ENCODE measurements at places on chromosomes 12 and 14. TPM values are rescaled to one million over a fixed set of nuclear protein-coding genes. Genes with fewer than 3 reads are reported as not detected.
A peak's percentile ranks its signal among the peaks of the same experiment; 100 is the strongest.

The KRT6A gene
- polyA plus RNA-seq: not detected

- no peak for DNase-seq
Measured at GRCh38 chr12:66217342-66217917, 28.4 kb downstream of the IRAK3 start.

GRCh38 chr12:95740751-95741150 is 49.8 kb downstream of the NTN4 start:
- DNase-seq: peak; percentile 22

The SLC10A1 gene
- polyA plus RNA-seq: not detected

DNA sequence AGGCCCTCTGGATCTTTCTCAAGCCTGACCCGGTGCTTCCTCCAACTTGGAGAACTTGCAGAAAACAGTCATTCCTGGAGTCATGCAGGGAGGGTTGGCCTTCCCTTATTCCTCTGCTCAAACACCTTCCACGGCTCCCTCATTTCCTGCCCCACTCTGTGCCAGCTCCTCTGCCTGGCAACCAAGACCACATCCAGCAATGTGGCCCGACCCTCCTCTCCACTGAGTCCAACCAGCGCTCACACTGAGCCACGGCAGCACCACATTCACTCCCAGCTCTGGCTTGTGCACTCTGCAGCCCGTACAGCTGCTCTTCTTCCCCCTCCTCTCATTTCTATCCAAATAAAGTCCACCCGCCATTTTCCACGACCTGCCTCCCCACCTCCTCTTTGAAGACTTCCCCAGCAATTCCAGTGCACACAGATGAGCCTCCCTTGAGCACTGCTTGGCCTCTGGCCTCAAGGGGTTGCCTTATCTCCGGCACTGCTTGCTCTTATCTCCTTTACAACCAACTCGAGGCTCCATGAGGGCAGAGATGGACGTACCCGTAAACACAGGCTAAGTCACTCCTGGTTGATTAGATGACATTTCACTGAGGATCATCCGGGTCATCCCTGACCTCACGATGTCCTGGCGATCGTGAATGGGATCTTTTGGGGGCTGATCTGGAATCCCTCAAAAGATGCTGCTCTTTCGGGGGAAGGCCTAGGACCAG is 5.4 kb downstream of the PGF start:
- DNase-seq: no peak

DNA sequence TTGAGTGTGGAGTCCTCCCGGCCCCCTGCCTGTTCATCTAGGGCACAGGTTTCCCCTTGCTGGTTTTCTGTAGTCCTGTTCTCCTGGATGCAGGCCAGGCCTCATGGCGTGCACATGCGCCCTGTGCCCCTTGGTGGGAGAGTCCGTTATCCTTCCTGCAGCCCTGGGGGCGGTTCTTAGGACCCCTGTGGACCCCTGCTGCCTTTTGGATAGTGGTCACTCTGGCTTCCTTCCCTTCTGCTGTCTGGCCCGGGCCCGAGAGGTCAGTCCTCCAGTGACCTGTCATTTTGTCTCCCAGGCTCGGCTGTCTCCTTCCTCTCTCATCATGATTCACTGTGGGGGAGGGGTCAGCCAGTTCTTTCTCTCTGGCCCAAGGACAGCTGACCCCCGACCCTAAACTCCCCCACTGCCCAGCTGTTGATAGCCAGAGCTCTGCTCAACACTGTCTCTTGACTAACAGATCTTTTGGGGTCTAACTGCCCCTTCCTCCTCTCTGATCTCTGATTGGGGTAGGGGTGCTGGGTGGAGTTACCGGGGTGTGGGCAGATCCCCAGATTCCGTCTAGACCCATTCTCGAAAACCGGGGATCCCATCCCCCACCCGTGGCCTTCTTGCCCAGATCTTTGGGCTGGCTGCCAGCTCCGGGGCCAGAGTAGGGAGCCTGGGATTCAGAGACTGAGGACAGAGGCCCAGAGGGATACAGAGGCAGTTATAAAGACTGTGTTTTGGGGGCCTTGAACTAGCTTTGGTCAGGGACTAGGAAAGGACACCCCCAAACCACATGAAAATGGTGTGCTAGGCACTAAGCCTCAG is 7.0 kb downstream of the CCND2 start:
- DNase-seq: peak; percentile 29

- DNase-seq: peak; percentile 29
Measured at GRCh38 chr14:100587086-100587762, at the start of gene BEGAIN. TSS of gene BEGAIN (minus strand) at chr14:100587417. CDS start at chr14:100587290, 127 bp downstream.

DNA sequence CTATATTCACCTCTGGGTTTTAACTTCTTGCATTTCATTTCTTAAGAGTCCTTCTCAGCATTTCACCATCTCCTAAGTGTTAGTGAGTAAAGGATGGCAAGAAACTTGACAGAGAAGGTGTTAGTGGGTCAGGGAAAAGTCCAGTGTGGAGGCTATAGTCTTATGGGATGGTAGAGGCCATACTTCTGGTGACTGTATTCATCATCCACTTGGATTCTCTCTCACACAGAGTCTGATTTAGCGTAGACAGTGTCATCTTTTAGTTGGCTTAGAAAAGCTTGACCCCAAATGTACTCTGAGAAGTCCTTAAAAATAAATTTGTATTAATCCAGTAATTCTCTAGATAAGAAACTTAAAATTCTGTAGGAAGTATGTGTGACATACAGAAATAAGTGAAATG is 232.4 kb upstream of the FBXO33 start:
- DNase-seq: no peak

- no peak for DNase-seq
Measured at GRCh38 chr14:75077794-75078193, 8.4 kb downstream of the ZC2HC1C start.

- DNase-seq: peak; percentile 30
Measured at GRCh38 chr12:39692258-39692853, 72.8 kb upstream of the ABCD2 start.

GRCh38 chr14:57811998-57812546 is 53.8 kb downstream of the SLC35F4 start:
- DNase-seq: no peak

DNA sequence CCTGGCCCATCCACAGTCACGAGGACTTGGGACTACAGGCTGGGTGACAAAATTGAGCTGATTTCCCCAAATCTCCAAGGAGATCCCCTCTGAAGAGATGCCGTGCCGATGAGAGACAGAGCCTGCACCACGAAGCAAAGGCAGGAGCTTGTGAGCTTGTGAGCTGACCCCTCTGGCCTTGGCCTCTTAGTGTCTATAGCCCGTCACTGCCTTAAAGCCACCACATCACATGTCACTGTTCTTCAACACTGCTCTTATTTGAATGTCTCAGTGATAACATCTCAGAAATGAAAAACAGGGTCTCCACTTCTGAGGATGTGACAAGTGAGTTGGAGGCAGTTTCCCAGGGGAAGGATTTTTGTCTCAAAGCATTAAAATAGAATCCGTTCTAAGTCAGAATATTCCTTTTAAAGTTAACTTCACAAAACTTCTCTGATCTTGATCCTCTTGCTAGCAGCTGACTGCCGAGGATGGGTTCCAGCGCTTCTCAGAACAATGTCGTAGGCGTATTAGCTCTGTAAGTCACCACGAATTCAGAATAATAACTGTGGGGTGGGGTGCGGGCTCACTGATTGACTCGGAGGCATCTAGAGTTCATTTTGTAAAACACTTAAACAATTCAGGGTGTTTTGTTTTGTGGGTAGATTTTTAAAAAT is 37.5 kb downstream of the CHST11 start:
- peak; percentile 26 for DNase-seq

The SERPINA9 gene
- polyA plus RNA-seq: not detected

DNA sequence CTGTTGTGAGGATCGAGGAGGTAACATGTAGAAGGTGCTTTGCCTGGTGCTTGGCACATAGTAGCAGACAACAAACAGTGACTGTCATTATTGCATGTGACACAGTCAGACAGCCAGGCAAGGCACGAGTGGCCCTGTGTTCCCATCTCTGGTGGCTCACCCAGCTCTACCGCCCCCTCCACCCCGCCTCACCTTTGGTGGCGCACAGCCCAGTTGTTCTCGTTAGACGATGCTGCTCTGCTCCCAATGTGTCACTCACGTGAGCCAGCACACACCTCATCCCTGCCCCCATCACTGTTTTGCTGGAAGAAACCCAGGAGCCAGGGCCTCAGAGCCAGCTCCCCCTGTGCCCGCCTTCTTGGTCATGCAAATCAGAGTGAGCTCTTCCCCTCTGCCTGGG is 113.3 kb downstream of the CALM1 start:
- DNase-seq: peak; percentile 37

The SLC39A5 gene
- not detected for polyA plus RNA-seq

The RDH12 gene
- 0.63 TPM for polyA plus RNA-seq

GRCh38 chr12:121992059-121992879 is 29.4 kb upstream of the BCL7A start:
- no peak for DNase-seq

- no peak for DNase-seq
Measured at GRCh38 chr12:101727098-101727497, 12.2 kb downstream of the SYCP3 start.

DNA sequence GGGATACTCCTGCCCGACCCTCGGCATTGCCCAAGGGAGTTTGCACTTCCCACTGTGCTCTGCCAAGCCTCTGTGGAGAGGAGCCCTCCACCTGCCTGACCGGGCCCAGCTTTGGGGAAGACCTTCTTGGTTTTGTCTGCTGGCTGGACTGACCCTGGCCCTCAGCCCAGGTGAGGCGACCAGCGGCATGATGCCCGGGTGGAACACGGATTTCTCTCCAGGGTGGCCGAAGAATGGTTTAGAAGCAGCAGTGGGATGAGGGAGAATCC is 15.6 kb downstream of the ZBTB42 start:
- no peak for DNase-seq

GRCh38 chr12:57240066-57240921 is 10.7 kb downstream of the STAC3 start:
- DNase-seq: peak; percentile 97

DNA sequence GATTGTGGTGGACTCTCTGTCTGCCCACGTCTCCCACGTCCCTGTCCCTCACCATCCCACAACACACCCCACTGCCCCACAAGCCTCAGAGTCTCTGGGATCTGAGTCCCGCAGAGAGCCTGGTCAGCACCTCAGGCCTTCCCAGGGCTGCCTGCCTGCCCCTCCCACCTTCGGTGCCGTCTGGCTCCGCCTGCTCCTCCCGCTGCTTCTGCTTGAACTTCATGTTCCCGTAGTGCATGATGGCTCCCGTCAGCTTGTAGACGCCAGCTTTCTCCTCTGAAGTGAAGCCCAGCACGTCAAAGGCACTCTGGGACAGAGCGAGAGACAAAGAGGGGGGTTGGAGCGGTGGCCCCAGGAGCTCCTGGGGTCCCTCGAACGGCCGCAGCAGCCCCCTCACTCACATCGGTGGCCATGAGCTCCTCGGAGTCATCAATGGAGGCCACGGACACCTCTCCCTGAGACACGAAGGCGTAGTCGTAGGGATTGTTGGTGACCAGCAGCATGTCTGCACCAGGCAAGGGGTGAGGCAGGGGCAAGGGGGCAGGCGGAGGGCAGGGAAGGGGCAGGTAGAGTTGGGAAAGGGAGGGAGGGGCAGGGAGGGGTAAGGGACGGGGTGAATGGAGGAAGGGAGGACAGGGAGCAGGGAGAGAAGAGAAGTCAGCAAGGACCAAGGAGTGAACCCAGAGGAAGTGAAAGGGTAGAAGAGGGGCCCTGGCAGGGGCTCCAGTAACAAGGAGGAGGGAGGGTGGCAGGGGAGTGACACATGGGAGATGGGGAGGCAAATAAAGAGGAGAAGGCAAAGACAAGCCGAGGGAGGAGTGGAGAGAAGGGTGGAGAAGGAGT is 5.6 kb downstream of the MYH6 start:
- no peak for DNase-seq

- no peak for DNase-seq
Measured at GRCh38 chr14:102817942-102818940, 41.0 kb downstream of the TRAF3 start.

GRCh38 chr14:103736546-103737431 is 21.2 kb downstream of the ZFYVE21 start:
- no peak for DNase-seq

GRCh38 chr12:48994224-48995085 is 4.7 kb downstream of the DDN start:
- no peak for DNase-seq

The ISCA2 gene
- polyA plus RNA-seq: 25.3 TPM

DNA sequence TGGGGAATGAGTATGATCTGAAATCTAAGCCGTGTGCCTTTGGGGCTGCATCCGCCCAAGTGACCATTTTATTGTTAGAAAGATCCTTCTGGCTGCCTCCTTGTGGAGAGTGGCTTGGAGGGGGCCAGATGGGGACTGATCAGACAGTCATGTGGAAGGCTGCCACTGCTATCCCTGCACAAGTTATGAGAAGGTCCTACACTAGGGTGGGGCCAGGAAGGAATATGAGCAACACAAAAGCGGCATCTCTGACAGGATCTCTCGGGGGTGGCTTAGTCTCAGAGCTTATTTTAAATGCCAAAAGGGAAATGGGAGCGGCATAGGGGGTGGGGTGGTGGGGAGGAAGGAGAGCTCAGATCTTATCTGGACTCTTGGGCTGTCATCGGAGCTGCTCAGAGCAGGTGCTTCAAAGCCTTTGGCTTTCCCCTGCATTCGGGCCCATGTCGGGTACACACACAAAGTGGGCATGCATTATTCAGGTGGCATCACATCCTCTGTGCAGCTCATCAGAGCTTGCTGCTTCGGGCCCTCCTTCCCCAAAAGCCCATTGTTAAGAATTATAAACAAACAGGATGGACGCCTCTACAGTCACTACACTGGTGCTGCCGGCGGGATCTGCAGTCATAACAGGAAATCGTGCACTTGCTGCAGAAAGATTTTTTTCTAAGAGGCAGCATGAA is 805.4 kb downstream of the VRK1 start:
- peak; percentile 13 for DNase-seq

Data from brain (organoid and tissue), 16 donors.